Breast epithelium (tissue), 4 donors: ENCODE measurements at places on chromosomes 3 and 15.

GRCh38 chr3:30440147-30440604 is 166.2 kb upstream of the TGFBR2 start:
- DNase-seq = no peak

GRCh38 chr15:75891895-75892294 is 11.8 kb upstream of the FBXO22 start:
- no peak for DNase-seq

DNA sequence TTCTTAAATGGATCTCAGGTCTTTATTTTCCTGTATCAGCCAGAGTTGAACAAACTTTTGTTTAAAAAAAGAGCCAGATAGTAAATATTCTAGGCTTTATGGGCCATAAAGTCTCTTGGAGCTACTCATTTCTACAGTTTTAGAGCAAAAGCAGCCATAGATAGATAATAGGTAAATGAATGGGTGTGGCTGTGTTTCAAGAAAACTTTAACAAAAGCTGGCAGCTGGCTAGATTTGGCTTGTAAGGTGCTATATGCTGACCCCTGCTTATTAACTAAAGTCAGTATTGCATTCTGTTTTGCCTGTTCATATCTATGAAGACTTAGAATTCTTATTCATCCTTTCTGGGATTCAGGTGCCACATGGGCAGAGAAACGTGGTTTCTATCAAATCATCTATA is 29.0 kb downstream of the MFN1 start:
- DNase-seq = no peak

DNA sequence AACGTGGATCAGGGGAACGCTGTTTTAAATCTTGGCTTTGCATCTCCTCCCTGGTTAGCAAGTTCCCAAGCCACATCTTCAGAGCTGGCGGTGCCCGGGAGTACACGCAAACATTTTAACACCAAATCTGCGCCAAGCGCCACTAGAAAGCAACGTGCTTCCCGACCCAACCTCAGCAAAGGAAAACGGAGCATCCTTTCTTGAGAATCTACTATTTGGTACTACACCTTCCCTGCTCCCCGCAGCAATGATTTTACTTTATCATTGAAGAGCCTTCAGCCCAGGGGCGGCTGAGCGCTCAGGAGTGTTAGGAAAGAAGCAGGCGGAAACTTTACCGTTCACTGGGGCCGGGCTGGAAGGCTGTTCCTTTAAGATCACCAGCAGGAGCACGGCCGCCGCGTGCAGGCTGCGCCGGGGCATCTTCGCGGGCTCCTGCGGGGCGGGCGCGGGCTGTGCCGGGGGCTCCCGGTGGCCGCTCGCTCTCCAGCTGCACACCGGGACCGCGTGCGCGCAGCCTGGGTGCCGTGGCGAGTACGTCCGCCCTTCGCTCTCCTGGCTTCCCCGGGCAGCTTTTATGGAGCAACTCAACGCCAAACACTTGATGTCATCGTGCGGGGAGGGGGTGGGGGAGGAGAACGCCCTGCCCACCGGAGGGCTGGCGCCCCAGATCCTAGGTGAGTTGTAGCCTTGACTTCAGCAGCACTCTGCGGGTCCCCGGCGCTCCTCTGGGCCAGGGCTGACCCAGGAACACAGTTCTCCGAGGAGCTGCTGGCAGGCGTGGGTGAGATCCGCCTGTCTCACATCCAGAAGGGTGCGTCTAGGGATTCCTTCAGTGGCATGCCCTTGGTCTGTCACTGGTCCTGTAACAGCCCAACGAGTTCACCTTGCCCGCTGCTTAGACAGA is at the start of gene CA12:
CA12 (minus strand) TSS at position 546 of the 904 bp plus-strand sequence; CDS start at position 420, 126 bp downstream.
- no peak for DNase-seq

- no peak for DNase-seq
Measured at GRCh38 chr3:59245859-59246501, 196.2 kb upstream of the CFAP20DC start.

DNA sequence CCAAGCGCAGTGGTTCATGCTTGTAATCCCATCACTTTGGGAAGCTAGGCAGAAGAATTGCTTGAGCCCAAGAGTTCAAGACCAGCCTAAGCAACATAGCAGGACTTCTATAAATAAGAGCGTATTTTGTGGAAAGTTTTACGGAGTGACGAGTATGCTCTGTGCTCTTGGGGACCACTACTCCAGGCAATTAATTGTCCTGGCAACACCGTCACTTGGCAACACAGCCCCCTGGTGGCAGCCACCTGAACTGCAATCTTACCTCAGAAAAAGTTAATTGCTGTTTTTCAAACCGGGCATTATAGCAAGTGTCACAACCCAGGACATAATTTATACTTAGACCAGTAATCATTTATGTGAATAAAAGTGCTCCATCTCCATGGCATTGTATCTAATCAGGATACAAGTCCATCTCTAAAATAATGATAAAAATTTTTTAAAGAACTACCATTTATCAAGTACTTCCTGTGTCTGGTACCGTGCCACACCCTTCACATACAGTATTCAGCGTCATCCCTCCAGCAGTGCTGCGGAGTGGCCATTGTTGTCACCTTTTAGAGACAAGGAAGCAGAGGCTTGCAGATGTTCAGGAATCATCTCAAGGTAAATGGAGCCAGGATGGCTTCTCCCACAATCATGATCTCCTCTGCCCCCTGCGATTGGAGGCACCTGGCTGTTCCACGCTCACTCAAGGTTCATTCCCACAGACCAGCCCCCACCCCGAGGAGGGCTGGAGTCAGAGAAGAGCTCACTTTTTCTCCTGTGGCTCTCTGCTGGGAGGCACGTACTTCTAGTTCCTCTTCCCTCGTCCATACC is 34.5 kb downstream of the PLA2G4D start:
- no peak for DNase-seq

DNA sequence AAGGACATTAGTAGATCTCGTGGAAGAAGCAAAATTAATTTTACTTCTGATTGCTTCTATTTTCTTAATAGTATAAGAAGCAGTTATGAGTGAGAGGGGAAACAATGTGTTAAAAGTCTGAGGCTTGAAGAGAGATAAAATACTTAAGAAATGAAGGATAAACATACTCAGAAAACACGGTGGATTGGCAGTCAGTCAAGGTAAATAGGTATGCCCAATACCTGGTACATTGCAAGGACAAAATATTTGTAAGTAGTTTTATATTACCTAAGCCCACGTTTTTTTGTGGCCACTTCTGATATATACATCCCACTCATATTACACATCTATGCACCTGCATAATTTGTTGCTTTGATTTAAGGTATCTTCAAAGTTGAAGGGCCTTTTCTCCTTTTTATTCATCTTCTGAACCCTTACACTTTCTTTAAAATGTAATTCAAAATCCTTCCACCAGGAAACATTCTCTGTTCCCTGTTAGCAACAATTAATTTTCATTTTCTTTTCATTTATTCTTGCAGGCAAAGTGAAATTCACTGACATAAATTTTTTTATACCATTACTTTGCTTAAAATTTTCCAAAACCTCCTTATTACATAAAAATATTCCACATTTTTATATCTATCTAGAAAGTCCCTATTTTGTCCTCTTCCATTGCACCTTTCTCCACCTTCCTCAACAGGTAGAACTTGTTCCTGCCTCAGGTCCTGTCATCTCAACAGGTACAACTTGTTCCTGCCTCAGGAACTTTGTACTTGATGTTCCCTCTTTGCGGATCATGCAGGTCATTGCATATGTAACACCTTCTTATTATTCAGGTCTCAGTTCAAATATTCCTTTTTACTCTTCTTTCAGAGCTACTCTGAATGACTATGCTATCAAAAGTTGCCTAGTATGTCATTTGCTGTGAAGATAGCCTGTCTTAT is 755.7 kb upstream of the ALCAM start:
- DNase-seq = peak; percentile 20

GRCh38 chr15:57281321-57281720 is 95.0 kb upstream of the CGNL1 start:
- no peak for DNase-seq

DNA sequence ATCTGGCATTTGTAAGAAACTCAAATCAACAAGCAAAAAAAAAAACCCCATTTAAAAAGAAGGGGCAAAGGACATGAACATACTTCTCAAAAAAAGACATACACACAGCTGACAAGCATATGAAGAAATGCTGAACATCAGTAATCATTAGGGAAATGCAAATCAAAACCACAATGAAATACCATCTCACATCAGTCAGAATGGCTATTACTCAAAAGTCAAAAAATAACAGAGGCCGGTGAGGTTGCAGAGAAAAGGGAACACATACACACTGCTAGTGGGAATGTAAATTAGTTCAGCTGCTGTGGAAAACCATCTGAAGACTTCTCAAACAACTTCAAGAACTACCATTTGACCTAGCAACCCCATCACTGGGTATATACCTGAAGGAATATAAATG is 199.4 kb upstream of the THBS1 start:
- DNase-seq = no peak

DNA sequence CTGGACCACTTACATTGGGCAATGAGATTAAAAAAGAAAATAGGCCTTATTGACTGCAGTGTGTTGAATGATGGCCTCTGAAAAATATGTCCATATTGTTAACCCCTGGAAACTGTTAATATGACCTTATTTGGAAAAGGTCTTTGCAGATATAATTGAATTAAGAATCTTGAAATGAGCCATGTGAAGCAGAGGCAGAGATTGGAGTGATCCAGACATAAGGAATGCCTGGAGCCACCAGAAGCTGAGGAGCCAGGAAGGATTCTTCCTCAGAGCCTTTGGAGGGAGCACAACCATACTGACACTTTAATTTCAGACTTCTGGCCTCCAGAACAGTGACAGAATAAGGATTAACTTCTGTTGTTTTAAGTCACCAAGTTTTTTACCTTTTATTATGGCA is 510.4 kb upstream of the AGTR1 start:
- DNase-seq = no peak

DNA sequence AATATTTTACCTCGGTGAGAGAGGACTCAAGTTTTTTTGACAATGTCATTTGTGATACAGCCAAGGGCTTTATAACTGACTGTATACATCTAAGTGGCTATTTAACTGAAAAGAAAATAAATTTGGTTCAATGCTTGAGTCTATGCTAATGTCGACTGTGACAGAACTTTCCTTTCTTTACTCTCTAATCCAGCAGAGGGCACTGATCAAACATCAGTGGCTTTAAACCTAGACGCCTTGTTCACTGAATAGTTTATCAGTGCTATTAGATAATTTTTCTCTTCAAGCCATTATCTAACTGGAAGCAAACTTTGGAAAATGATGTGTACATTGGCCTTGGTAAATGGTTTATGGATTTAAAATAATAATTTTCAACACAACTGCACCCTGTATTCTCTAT is 285.1 kb downstream of the CHL1 start:
- no peak for DNase-seq

DNA sequence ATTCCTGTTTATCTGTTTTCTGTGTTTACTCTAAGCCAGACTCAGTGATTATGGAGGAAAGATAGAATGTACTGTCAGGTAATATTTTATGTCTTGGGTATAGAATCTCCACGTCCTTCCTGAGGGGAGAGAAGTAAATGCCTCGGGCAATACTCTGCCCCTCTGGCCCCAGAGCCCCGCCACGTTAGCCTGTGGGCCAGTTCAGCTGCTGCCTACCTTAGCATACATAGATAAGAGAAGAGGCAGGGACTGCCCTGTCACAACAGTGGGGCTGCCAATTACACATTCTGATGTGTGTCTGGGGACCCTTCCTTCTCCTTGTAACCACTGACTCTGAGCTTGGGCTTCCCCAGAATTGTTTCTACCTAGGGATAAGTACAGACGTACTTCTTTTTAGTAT is 347.7 kb upstream of the ATP11B start:
- no peak for DNase-seq

- no peak for DNase-seq
Measured at GRCh38 chr3:171772427-171773056, 37.7 kb downstream of the PLD1 start.

DNA sequence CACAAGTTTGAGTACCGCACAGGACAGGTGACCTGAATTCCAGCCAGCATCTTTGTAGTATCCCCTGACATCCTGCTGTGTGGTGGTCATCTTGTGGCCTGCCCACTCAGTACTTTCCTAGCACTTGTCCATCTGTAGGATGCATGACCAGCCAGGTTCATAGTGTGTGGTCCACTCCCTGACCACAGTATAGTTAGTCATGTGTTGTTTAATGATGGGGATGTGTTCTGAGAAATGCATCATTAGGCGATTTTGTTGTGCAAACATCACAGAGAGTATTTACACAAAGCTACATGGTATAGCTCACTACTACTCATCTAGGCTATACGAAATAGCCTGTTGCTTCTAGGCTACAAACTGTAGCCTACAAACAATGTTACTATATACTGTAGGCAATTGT is 16.9 kb upstream of the RBPMS2 start:
- DNase-seq = no peak

- peak; percentile 5 for DNase-seq
Measured at GRCh38 chr15:101505610-101506337, 16.3 kb upstream of the PCSK6 start.

GRCh38 chr3:197317250-197317963 is 19.0 kb upstream of the DLG1 start:
- DNase-seq = no peak

- no peak for DNase-seq
Measured at GRCh38 chr3:171452328-171452727, 7.9 kb downstream of the TNIK start.

- DNase-seq = no peak
Measured at GRCh38 chr3:71779674-71780377, 5.1 kb downstream of the PROK2 start.

GRCh38 chr3:43289841-43290470 is 3.6 kb downstream of the SNRK start:
- no peak for DNase-seq

DNA sequence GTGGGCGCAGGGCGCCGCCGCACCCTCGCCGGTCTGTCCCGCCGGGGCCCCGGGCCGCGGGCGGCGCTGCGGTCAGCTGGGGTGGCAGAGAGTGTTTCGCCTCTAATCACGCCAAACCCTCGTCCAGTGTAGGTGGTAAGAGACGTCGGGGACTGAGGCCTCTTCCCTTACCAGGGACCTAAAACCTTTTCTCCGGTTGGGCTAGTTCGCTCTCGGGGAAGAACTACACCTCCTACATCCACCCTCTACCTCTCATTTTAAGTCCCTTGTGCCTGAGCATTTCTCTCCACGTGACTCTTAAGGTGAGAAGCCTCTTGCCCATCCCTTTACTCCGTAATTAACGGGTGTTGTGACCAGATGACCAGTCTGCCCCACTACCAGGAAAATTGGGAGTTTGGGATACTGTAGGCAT is 520 bp downstream of the TMEM42 start:
- no peak for DNase-seq

- no peak for DNase-seq
Measured at GRCh38 chr3:12869035-12869621, 27.8 kb upstream of the RPL32 start.

GRCh38 chr3:74287557-74287956 is 326.9 kb downstream of the CNTN3 start:
- no peak for DNase-seq

GRCh38 chr3:65713016-65713415 is 325.7 kb downstream of the MAGI1 start:
- DNase-seq = no peak

GRCh38 chr15:101255615-101256241 is 3.9 kb upstream of the CHSY1 start:
- no peak for DNase-seq

DNA sequence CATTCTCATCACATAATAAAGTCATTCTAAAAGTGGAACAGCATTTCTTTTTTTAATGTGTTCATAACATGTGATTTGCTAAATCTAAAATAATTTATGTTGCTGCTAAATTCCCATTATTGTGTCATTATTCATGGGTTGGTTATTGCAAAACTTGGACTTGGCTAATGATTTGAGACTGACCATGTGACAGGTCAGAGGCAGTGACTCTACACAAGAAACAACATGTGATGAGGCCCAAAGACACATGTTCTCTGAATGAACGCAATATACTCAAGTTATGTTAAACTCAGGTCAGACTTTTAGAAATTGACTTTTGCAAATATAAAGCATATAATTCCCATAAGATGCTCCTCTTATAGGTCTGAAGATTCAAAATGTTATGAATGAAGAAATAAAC is 566.1 kb downstream of the TBL1XR1 start:
- DNase-seq = no peak
